ENCODE measurements at places on chromosomes 7 and 10.

- no peak for DNase-seq
These were observed 133.1 kb downstream of the SORCS3 start for GRCh38 chr10:104774234-104774633.

DNA sequence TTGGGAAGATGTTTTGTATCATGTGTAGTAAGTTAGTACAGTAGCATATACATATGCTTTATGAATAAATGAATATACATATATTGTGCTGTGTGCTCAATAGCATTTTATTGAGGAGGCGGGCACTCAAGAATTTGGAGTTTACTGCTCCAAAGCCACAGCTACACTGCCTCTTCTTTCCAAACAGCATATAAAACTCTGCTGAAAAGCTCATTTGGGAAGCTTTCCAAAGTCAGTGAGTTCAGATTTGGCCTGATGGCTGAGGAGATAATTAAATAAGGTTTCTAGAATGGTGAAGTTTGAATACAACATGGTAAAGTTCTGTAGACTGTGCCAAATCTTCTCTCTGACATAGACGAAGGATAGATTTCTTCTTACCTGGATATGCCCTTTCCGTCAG is 29.8 kb downstream of the CDK1 start:
- no peak for DNase-seq

- DNase-seq: no peak
These were observed 108.3 kb downstream of the BUB3 start for GRCh38 chr10:123262456-123262855.

- no peak for DNase-seq
These were observed 17.5 kb downstream of the CCNY start for GRCh38 chr10:35353805-35354204.

DNA sequence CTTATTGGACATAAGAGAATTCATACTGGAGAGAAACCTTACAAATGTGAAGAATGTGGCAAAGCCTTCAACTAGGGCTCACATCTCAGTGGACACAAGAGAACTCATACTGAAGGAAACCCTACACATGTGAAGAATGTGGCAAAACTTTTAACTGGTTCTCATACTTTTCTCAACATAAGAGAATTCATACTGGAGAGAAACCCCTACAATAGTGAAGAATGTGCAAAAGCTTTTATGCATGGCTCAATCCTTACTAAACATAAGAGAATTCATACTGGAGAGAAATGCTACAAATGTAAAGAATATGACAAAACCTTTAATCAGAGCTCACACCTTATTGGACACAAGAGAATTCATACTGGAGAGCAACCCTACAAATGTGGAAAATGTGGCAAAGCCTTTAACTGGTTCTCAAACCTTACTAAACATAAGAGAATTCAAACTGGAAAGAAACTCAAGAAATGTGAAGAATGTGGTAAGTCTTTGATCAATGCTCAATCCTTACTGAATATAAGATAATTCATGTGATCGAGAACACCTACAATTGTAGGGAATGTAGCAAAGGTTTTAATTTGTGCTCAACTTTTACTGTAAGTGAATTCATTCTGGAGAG is 121.8 kb upstream of the ZNF722 start:
- no peak for DNase-seq

GRCh38 chr7:25521236-25521635 is 292.9 kb upstream of the NPVF start:
- DNase-seq: peak; percentile 22

DNA sequence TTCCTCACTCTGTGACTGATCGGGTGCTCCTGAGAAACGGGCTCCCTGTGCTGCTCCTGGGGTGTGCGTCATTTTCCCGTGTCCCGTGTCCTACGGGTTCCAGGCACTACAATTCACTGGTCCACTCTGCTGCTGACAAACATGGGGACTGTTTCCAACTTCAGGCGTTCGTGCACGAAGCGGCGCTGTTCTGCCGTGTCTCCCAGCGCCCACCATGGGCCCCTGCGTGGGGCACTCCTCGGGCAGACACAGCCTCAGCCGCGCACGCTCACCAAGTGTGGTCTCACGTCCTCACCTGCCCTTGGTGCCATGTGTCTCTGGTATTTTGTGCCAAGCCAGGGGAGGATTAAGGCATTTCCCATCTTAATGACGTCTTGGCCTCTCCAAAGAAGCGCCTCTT is 19.0 kb downstream of the GPR146 start:
- no peak for DNase-seq
